ENCODE measurements at places on chromosomes 11 and 22. TPM values are rescaled to one million over a fixed set of nuclear protein-coding genes. Genes with fewer than 3 reads are reported as not detected.

- DNase-seq = no peak
Measured at GRCh38 chr22:20194681-20195593, 44.1 kb upstream of the CCDC188 start.

MPPED1 gene
- total RNA-seq = not detected

GRCh38 chr22:21033895-21034294, 1.5 kb upstream of the SLC7A4 start:
- no peak for DNase-seq

- DNase-seq = no peak
Measured at GRCh38 chr11:107770551-107770951, 58.7 kb upstream of the SLN start.

DNA sequence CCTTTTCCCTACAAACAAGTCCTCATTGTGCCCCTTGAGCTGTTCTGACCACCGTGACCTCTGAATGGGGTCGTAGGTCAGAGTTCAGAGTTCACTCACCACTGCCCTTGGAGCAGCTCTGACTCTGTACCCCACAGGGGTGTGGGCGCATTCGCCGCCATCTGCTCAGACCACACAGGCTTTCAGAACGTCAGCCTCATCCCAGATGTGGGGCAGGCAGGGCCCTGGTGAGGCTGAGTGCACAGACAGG, 14.8 kb upstream of the MUC5B start:
- DNase-seq = no peak

FBLN1 gene
- total RNA-seq = 0.34 TPM

OR8G1 gene
- not detected for total RNA-seq

LRRC74B gene
- not detected for total RNA-seq
